Stimulated activated CD4-positive, alpha-beta T cell treated with anti-CD3 and anti-CD28 coated beads, Interleukin-15, amount 100 ng/mL, for 1 hour (primary cell): ENCODE measurements at places on chromosomes 3 and 15.

DNA sequence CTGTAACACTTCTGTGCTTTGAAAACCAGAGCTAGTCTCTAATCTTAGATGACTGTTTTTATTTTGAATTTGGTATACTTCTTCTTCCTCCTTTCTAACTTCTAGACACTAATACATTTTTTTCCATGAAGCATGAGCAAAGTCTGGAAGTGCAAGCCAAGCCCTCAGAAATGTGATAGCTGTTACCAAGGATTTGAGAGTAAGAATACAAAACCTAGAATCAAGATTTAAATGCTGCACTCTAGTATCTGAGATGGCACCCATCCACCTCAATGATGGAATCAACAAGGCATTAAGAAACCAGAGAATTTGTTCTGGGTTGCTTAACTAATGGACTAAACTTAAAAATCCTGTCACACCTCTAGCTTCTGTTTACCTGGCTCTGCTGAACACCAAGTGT lies 9.2 kb downstream of the FEZF2 start:
- DNase-seq, result no peak

DNA sequence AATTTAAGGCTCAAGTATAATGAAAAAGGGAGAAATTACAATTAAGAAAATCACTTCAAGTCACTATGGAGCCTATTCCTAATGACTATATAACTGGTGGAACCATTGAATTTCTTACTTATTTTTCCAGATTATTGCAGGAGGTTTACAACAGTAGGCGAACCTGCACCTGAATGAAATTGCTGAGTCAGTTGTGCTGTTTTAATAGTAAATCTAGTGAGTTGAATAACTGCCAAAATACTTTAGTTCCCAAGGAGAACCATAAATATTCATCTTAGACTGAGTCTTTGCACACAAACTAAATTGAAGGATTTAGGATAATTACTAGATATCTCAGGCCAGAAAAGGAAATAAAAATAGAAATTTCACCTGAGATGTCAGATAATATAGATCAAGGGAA lies 1052.8 kb downstream of the NAALADL2 start:
- DNase-seq, result no peak

GRCh38 chr3:179148616-179149405 lies 654 bp downstream of the PIK3CA start:
- DNase-seq, result peak; percentile 38

GRCh38 chr3:46676601-46677410 lies 16.7 kb downstream of the ALS2CL start:
- DNase-seq, result no peak

DNA sequence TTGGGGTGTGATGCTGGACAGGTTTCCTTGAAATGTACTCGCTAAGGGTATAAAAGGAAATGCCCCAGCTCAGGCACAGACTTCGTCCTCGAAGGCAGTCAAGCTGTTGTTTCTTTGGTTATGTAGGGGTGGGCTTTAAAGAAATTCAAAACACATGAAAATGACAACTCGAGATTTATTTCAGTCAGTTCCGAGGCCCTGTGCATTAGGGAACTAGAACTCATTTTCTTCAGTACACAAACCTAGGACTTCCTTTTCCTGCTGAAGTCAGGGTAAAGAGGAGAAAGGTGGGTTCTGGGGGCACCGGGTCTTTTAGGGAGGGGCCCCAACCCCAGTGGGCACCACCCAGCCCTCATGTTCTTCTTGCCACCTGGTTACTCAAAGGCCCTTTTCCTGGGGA lies 7.7 kb downstream of the CCR9 start:
- no peak for DNase-seq

DNA sequence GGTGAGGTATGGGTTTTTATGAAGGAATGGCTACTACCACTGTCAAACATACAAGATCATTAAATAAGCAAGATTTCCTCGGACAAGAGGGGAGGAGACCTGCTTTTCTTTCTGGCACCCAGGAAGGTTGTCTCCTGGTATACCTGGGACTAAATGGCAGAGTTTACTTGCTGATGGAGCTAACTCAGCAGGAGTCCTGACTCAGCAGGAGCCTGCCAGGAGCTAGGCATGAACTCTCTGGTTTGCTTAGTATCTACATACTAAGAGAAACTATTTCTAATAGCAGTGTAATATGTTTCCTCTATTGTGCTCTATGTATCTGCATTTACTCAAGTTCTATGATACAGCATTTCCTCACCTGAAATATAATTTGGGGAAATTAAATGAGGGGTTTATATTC lies 404.2 kb downstream of the RSL24D1 start:
- DNase-seq, result no peak

- no peak for DNase-seq
These were observed 278.0 kb upstream of the TRIM42 start for GRCh38 chr3:140399871-140400270.

GRCh38 chr3:13567684-13568514 lies 19.0 kb downstream of the FBLN2 start:
- DNase-seq, result no peak

GRCh38 chr3:187265461-187265955 lies 26.0 kb downstream of the MASP1 start:
- no peak for DNase-seq

DNA sequence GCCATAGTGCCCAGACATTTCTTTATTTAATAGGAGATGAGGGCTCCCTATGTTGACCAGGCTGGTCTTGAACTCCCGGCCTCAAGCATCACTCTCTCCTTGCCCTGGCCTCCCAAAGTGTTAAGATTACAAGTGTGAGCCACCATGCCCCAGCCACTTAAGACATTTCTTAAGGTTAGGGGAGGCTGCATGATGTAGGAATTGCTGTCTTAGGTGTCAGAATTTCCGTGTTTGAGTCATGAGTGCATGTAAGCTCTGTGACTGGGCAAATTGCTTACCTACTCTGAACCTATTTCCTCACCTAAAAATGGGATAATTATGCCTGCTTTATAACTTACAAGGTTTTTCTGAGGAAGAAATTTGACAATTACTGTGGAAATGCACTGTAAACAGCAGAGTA lies 34.2 kb upstream of the SIAH2 start:
- DNase-seq, result no peak

- DNase-seq, result no peak
These were observed 27.0 kb upstream of the CEMIP start for GRCh38 chr15:80752204-80752603.

- DNase-seq, result no peak
These were observed 24.0 kb upstream of the CHCHD6 start for GRCh38 chr3:126679831-126680666.

DNA sequence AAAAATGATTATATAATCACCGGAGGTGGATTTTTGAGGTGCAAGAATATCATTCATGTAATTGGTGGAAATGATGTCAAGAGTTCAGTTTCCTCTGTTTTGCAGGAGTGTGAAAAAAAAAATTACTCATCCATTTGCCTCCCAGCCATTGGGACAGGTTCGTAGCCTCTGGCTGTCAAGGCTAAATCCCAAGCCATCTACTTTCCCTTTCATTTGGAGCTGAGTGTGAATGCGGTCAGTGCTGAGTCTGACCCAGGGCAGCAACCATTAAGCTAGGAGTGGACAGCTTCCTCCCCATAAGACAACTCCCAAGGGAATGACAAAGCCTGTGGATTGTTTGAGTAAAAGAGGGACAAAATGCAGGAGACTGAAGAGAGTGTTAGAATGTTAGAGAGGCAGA lies 33.6 kb downstream of the PARP14 start:
- no peak for DNase-seq

- no peak for DNase-seq
These were observed 214.9 kb downstream of the TCF12 start for GRCh38 chr15:57133127-57133968.

- DNase-seq, result no peak
These were observed 1.4 kb downstream of the CRTAP start for GRCh38 chr3:33115024-33115768.

GRCh38 chr3:34777386-34777785 lies 861.9 kb upstream of the ARPP21 start:
- DNase-seq, result no peak

DNA sequence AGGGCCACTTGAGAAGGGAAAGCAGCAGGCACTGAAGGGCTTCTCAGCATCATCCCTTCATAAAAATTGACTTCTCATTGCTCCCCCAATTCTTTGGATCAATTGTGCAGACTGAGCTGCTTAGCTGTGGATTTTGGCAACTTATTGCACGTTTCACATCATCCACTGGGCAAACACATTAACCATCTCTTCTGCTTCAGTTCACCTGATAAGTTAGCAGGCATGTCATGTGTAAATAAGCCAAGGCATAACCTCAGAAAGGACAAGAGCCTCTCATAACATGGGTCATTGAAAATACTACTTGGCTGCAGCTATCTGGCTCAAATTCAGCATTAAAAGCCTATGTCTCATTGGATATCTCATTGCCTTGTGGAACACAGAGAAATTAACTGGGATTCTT lies 366.5 kb downstream of the LRRC3B start:
- DNase-seq, result no peak

DNA sequence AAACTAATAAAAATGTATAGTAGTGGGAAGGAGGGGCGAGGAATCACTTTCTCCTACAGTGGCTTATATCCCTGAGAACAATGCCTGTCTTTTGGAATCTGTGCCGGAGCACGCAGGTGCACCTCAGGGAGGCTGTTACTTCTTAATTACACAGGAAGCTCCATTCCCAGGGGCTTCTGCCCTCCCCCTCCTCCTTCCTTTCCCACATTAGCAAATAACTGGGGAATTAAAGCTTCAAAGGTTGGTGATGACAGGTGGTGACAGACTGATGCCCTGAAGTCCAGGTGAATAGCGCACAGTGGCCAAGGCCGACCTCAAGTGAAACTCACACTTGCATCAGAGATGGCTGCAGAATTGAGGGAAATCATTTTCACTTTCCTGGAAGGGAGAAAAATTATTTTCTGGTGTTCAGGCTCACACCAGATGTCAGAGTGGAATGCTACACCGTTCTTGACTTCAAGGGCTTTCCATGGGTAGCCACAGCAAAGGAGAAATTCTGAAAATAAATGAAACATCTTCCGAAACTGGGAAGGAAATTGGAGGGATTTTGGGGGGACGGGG lies 3.7 kb downstream of the GRAMD2A start:
- DNase-seq, result no peak

- no peak for DNase-seq
These were observed 52.8 kb downstream of the ATP8B4 start for GRCh38 chr15:50066202-50066601.

DNA sequence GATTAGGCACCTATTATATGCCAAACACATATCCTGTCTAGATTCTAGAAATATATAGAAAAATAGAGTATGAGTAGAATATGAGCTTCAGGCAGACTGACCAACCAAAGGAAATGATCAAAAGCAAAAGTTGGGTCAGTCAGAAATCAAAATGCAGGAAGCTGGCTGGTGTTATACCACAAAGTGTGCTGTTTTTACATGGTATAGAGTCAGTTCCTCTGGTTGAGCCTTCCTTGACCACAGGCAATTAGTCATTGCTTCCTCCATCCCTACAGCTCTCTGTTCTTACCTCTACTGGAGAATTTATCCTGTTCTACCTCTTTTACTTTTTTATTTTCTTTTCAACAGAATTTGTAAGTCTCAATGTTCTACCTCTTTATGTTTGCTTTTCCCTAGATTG lies 149.8 kb downstream of the TMCO5A start:
- DNase-seq, result no peak

DNA sequence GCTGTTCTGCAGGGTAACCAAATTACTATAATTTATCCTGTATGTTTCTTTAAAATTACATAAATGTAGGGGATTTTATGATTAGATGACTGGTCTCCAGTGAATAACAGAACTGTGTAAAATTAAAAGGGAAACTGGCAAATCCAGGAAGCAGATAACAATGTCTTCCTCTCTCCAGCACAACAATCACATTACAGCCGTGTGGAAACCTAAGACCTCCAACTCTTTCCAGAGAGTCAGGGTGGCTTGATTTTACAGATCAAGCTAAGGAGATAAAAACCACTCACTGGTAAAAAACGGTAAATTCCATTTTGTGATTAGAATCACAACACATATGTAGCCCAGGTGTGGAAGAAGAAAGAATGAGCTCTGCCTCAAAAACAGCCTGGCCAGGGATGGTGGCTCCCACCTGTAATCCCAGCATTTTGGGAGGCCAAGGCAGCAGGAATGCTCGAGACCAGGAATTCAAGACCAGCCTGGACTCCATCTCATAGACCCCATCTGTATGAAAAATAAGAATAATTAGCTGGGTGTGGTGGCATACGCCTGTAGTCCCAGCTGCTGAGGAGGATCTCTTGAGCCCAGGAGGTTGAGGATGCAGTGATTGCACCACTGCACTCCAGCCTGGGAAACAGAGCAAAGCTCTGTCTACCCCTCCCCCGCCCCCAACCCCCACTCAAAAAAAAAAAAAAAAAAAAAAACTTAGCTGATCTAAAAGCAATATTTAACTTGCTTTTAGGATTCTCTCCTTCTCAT lies 29.0 kb downstream of the IL17RD start:
- no peak for DNase-seq

DNA sequence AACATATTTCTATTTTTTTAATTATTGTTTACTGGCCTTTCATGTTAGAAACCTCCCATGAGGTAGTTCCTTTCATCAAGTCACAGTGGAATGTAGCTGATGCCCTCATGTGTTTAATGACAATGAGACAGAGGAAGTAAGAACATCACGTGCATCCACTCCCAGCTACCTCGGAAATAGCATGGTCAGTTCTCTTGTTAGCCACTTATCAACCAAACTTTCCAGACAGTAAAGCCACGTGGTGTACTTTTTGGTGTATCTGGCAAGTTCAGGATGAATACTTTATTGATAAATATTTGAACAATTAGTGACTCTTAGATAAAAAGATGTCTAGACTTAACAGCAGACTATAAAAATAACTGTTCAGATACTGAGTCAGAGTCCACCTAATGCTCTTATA lies 781.7 kb downstream of the MECOM start:
- DNase-seq, result no peak

- DNase-seq, result no peak
These were observed 9.4 kb upstream of the STARD5 start for GRCh38 chr15:81333363-81333762.

DNA sequence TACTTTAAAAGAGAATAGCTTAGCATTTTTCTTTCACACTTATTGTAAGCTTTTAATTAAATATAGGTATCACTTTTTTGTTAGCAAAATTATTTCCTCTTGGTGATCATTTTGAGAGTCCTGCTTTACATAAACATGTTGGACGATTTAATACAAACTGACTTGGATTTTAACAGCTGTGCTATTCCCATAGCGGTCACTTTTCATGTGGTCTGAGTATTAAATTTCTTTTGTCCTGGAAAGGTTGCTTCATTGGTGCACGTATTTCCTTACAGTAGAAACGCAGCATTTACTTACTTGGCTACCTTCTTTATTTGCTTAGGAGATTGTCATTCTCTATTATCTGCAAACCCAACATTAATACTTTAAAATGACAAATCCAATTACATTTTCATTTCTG lies 109.4 kb downstream of the ATG7 start:
- no peak for DNase-seq

DNA sequence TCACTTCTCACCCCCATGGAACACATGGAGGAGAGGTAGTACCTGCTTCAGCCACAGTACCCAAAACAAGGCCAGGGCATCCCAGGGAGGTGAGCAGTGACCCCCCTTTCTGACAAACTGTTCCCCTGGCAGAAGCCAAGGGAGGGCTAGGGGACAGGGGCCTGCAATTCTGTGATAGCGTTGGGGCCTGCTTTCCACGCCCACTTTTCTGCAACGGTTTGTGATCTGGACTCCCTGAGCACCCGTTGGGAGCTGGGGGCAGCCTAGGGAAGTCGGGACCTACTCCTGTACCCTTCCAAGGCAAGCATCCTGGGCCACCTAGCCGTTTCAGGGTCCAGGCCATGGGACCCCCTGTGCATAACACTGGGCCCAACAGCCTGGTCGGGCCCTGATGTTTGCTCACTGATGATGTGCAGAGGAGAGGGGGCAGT lies 996 bp upstream of the DNAJA4 start:
- DNase-seq, result no peak

- no peak for DNase-seq
These were observed 16.5 kb downstream of the IMPG2 start for GRCh38 chr3:101303836-101304235.

GRCh38 chr15:63544258-63545026 lies 40.0 kb downstream of the USP3 start:
- DNase-seq, result no peak
